ENCODE measurements at places on chromosomes 1 and 21.

- no peak for DNase-seq
Observed at GRCh38 chr1:235852887-235853286, 13.8 kb downstream of the LYST start.

GRCh38 chr1:111603979-111604378 lies 15.6 kb upstream of the RAP1A start:
- peak; percentile 79 for DNase-seq

DNA sequence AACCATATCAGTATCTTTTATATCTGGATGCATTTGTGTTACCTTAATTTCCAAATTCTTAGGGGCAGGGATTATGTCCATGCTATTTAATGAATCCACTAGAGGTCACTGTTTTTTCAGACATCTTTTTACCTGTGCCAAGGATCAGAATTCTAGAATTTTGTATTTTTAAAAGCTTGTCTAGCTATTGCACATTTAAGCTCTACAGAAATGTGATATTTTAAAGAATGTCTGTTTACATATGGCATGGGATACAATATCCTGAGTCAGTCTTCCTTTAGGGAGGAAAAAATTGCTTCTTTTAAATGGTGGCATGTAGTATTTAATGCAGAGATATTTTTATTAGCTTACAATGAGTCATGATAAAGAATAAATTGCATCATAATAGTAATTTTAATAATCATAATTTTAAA lies 11.3 kb downstream of the RPAP2 start:
- DNase-seq, result no peak

DNA sequence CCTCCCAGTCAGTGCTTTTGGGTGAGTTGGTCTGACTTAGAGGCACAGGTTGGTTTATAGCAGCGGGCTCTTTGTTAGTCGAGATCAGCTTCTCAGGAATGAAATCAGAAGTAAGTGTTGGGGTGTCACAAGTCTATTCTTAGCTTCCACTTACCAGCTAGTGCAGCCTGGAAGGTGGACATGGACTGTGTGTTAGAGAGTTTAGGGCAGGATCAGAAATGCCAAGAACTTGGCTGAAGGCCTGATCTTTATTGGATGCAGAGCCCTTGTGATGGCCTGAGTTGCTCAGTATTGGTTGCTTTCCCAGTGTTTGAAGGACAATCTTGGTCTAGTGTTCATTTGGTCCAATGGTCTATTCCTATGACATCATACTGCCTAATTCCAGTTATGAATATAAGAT lies 377.0 kb upstream of the USP24 start:
- DNase-seq, result no peak

GRCh38 chr1:28417441-28417922 lies 47.9 kb downstream of the PHACTR4 start:
- DNase-seq, result no peak

GRCh38 chr1:160704250-160704649 lies 7.4 kb downstream of the CD48 start:
- peak; percentile 50 for DNase-seq

DNA sequence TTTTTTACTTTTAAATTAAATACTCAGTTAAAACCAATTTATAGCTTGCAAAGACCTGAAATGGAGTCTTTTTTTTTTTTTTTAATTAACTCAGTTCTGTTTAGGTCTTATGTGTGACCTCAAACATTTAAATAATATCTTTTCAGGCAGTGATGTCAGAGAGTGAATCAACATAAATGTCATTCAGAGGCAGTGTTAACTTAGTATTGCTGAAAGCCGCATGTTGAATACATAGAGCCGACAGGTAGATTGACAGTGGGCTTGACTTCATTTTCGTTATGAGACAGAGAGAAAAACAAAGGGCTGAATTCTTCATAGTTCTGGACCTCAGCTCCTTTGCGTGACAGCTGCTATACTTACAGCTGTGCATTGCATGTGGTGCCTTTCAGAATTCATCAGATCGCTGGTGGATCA lies 51.5 kb downstream of the PRDM2 start:
- DNase-seq, result no peak

DNA sequence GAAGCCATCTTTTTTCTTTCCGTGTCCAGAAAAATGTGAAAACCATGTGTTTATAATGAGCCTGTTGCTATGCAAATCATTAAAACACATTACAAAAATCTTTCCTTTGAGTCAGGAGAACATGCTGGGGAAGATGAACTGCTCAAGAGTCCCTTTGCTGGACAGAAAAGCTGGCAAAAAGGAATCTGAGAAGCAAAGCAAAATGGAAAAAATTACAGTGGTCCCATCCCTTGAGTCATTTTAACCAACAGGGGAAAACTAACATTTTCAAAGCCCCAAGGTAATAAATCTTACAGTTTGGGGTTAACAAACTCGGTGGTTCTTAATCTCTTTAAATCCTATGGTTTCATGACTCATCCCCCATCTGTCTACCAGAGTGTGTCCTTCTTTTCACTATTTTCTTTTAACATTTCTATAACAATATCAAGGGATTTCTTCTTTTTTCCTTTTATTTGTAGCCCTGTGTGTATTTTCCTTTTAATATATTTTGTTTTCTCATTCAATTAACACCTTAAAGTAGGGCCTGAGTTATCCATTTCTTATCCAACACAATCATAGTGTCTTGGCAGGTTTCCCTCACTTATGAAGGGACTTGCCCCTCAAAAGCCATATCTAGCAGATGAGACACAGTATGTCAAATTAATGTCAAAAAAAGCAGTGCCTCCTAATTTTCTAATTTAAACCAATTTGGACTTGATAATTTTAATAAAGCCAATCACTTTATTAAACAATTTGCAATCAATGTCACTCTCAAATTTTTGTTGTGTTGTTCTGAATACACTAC lies 105.4 kb downstream of the PTPN14 start:
- DNase-seq, result no peak

DNA sequence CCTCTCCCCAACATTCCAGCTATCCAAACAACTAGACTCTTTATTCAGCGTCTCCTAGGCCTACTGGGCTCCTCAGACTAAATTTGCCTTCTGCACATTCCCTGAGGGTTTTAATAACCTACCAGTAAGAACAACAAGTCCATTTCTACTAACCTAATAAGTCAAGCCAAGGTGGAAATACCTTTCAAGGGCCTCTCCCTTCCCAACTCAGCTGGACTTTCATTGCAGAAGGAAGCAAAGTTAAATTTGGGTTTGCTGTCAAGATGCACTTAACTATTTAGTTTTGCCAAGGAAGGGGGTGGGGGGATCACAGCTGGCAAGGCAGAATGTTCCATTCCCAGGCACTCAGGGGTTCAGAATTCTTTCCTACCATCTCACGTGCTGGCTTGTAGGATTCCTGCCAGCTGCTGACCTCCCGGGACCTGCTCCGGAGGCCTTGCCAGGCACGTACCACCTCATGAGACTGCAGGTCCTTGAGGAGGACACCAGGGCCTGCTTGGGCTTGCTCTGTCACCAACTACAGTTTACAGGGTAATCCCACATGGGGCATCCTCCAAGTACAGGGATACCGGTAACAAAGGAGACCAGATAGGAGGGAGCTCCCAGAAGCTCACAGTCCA lies 29.8 kb downstream of the SLC30A1 start:
- no peak for DNase-seq

DNA sequence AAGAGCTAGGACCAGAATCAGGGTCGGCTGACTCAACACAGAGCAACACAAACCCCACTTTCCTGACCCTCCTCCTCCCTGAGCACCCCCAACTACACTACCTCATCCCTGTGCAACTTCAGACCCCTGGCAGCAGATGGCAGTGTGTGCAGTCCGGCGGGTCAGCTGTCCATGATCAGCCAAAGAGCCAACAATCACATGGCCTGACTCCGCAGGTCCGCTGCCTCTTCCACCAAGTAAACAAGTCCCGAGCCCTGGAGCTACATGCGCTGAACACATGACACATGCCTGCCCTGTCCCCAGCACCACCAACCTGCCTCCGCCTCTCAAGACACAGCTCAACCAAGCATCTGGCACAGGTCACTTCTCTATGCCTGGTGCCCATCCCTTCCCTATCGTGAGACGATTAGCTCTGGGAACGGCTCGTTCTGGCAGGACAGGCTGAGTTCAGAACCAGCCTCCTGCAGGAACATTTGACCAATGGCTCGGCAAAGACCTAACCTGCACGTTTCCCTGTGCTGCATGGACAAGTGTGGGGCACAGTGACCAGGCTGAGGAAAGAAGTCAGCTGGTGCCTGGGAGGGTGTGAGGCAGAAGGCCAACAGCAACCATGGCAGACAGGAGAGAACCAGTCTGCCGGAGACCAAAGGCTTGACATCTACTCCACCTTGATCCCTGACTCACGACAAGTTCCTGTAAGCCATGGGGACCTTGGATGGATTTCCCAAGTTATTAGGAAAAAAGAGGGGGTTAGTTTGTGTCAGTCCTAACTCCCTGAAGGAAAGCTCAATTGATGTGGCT lies 60.3 kb downstream of the CD46 start:
- DNase-seq, result no peak

GRCh38 chr1:60017508-60018205 lies 55.9 kb downstream of the C1orf87 start:
- DNase-seq, result no peak

- peak; percentile 93 for DNase-seq
Observed at GRCh38 chr1:7704214-7705047, 66.7 kb upstream of the VAMP3 start.

- no peak for DNase-seq
Observed at GRCh38 chr1:47852006-47852718, 145.0 kb downstream of the TRABD2B start.

DNA sequence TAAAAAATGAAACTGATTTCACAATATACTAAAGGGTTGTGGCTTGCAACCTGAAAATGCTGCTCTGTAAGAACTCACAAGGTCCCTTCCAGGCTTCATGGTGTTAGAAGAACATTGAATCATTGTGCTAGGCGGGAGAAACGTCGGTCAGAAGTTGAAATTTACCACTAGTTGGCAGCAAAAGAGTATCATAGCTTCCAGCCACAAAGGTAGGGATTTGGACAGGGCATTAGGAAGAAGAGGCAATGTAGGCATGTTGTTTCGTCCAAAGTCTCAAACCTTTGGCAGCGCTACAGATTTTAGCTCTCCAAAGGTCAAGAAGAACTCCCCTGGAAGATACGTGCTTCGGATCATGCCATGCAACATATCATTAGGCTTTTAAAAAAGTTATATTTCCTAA lies 62.5 kb upstream of the ZP4 start:
- DNase-seq, result no peak

DNA sequence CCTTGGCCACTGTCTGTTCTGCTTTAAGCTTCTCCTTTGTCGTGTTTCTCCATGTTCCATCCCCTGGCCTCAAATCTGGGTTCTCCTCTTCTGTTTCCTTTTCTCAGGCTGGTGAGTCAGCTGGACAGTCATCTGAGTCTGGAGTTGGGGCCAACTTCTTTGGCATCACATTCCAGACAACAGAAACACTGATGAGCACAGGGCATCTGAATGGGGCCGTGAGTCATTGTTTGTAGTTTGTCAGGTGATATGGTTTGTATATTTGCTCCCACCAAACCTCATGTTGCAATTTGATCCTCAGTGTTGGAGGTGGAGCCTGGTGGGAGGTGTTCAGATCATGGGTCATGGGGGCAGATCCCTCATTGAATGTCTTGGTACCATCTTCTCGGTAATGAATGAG lies 14.3 kb upstream of the OLIG2 start:
- DNase-seq, result peak; percentile 77

Data from CD4-positive, alpha-beta T cell treated with Interleukin-15 for 1 hour (primary cell).